ENCODE measurements at places on chromosomes 2 and 18.

- no peak for DNase-seq
Observed at GRCh38 chr18:8752329-8752728, 47.0 kb downstream of the MTCL1 start.

GRCh38 chr2:126945118-126945517, 46.4 kb downstream of the TEX51 start:
- DNase-seq, result no peak

- DNase-seq, result no peak
Observed at GRCh38 chr2:34547340-34547739, 948.2 kb upstream of the FAM98A start.

DNA sequence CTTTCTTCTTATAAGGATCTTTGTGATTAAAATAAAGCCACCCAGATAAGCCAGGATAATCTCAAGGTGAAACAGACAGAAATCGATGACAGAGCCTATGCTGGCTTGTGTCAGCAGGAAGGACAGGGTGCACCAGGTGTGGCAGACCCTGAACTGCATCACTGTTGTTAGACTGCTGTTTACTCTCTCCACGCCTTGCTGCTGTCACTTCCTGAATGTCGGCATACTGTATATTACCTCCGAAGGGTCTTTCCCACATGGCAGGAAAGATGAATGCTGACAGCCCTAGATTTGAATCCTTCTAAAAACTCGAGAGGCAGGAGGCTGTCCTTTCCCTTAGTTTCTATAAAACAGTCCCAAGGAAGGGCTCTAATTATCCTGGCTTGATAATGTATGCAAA, 18.9 kb upstream of the TMEM163 start:
- DNase-seq, result no peak

DNA sequence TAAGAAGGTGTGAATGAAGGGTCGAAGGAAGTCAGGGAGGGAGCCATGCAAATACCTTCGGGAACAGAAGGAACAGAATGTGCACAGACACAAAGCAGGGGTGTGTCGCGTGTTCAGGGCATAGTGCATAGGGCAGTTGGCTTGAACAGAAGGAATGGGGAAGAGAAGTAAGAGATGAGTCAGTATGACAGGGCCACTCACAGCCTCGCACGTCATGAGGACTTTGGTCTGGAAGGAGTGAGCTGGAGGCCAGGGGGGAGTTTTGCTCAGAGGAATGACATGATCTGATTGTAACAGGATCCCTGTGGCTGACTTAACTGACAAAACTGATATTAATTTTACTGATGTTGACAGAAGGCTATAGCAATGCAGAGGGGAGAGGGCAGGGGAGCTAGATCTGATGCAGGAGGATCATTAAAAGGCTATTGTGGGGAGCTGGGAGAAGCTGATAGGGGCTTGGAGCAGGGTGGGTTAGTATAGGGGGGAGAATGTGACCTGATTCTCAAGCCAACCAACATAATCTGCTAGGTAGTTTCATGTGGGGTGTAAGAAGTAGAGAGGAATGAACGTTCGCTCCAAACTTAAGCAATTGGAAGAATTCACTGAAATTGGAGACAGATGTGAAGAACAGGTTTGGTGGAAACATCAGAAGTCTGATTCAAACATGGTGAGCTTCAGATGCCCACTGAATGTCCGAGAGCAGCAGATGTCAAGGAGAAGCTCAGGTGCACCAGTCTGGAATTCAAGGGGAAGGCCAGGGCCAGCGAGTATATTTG, 60.4 kb upstream of the COPS8 start:
- no peak for DNase-seq

DNA sequence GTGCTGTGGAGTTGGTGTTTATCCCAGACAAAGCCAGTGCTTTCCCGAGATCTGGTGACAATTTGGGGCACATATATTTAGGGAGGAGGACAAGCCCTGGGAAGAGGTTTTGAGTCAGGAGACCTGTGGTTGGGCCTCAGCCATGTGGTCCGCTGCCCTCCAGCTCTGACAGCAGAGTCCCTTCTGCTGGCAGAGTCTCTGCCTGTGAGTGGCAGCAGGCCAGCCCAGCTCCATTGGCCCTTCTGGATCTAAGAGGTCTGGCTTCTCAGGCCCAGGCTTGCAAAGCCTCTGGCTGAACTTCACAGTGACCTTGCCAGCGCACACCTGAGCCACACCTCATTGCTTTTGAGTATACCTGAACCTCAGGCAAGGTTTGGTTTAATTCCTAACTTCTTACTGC, 115.3 kb downstream of the BCL2L11 start:
- no peak for DNase-seq

GRCh38 chr2:31402388-31402787, 12.2 kb downstream of the XDH start:
- DNase-seq, result no peak

DNA sequence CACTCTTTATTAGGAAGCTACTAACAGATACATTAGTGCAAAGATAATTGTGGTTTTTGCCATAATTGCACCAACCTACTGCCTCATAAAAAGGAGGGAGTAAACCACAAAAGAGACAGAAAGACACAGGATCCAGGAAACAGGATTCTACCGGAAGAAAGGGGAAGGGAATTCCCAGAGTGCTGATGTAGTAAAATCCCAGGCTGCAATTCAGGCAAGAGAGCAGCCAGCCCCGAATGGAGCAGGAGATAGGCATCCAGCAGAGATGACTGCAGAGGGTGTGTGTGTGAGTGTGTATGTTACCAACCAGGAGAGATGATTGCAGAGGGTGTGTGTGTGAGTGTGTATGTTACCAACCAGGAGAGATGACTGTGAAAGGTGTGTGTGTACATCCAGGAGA, 84.4 kb downstream of the KCNS3 start:
- DNase-seq, result no peak

DNA sequence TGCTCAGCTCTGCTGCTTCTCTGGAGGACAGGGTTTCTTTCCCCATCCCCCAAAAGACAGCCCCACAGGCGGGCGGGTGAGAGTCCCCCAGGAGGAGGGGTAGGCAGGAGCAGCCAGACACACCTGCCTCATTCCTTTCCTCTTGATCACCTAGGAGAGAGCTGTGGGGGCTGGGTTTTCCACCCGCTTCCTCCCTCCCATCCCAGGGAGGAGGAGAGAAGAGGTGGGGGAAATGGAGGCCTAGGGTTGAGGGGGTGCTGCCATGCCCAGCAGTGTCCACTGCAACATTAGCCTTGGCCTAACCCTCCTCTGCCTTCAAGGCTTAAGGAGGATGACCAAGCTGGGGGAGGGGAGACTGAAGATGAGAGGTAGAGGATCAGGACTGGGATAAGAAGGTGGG, 14.7 kb downstream of the WNT10A start:
- no peak for DNase-seq

DNA sequence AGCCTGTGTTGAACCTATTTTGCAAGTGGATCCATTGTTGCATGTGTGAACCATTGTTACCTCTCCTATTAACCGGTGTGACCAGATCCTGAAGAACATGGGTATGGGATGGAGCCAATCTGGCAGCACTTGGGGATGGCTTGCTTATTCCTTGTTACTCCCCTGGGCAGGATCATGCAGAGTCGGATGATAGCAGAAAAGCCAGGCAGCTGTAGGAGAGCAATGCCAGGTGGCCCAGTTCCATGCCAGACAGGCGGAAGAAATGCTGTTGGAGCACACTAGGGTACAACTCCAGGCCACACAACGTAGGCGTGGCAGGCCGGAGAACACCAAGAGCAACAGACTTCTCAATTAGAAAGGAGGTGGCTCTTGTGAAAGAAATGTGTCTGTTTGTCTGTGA, 16.3 kb upstream of the MYO1B start:
- no peak for DNase-seq

DNA sequence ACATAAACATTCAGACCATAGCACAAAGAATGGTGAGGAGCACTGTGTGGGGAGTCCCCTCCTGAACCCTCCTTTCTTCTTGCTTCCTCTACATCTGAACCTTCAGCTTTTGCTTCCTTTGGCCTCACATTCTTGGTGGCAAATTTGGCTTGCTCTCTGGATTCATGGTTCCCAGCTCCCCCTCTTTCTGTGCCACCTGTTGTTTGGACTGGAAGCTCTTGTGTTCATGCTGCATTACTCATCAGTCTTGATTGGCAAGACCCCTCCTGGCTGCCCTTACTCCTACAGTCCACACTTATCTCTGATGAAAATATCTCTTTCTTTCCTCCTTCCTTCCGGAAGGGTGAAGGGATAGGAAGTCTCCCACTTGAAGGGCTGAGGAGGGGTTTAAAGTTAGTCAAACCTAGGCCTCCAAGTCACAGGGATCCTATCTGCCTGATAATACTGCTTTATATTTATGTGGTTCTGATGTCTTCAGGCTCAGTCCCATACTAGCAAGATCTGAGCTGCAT, 70.0 kb downstream of the MYO3B start:
- no peak for DNase-seq

DNA sequence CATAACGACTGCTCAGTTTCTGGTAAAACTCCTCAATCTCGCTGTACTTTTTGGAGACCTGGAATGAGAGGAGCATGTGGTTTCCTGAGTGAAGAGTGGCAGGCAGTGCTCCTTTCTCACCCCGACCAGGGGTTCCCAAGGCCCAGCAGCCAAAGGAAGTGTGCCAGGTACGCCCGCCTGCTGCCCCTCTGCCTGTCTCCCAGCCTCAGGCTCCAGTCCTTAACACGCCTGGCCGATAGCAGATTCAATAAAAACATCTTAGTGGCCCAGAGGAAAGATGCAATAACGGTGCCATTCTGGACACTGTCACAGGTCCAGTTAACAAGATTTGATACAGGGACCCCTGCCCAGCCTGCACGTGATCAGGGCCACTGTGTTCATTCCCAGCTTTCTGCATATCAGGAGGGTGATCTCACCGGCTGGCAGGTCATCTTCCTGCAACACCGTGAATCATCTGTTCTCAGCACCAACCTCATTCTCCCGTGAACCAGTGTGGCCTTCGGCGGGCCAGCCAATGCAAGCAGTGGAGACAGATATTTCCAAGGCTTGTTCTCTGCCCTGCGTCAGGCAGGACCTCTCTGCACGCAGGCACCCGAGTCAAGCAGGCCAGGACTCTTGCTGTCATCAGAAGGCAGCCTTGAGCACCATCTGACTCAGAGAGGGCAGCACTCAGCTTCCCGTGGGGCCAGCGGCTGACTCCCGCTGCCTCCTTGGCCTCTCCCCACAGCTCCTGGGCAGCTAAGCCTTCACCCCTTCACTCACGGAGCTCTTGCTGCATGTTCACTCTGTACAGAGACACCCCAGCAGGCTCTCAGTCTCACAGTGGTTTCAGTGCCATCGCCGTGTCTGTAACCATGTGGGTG, 9.5 kb downstream of the HS1BP3 start:
- DNase-seq, result no peak

DNA sequence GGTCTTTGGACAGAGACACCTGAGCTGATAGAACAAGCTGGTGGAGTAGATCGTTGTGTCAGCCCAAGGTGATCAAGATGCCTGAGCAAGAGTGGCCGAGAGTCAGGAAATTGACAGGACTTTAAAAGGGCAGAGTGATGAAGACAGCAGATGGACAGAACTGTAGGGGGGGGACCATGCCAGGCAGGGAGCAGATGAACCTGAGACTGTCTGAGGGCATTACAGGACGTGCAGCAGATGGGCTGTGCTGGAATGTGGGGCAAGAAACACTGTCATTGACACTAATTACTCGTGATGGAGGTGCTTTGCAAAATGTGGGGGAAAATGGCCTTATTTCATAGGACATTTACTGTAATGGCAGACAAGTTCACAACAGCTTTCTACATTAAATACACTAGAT, 225.0 kb downstream of the THSD7B start:
- DNase-seq, result no peak

DNA sequence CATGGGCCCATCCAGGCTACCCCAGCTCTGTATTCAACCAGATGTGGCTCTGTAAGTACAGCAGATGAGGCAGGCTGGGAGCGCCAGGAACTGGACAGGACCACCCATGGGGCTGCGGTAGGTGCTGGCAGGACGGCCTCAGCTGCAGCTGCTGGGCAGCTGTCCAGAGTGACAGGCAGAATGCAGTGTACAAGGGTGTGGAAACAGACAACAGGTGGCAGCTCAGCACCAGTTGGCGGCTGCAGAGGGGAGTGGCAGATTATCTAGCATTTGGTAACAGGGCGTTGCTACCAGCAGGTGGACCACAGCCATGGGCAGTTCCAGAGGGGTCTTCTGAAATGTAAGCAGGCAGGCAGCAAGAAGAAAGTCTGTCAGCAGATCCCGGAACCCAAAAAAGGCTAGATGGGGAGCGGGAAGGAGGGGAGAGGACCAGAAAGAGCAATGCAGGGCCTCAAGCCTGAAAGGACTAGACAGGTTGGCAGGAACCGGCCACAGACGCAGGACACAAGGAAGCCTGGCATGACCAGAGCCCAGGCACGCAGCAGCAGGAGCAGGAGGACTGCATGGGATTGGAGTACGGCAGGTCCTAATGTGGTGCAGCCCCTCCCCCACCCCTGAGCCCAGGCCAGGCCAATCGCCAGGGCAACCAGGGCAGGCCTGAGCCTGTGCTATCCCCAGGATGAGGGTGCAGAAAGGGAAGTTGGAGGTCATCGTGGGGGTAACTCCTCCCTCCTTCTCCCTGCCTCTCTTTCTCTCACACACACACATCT, 24.7 kb downstream of the PKDCC start:
- no peak for DNase-seq

GRCh38 chr2:96927405-96928171, 57.7 kb upstream of the SEMA4C start:
- DNase-seq, result no peak

DNA sequence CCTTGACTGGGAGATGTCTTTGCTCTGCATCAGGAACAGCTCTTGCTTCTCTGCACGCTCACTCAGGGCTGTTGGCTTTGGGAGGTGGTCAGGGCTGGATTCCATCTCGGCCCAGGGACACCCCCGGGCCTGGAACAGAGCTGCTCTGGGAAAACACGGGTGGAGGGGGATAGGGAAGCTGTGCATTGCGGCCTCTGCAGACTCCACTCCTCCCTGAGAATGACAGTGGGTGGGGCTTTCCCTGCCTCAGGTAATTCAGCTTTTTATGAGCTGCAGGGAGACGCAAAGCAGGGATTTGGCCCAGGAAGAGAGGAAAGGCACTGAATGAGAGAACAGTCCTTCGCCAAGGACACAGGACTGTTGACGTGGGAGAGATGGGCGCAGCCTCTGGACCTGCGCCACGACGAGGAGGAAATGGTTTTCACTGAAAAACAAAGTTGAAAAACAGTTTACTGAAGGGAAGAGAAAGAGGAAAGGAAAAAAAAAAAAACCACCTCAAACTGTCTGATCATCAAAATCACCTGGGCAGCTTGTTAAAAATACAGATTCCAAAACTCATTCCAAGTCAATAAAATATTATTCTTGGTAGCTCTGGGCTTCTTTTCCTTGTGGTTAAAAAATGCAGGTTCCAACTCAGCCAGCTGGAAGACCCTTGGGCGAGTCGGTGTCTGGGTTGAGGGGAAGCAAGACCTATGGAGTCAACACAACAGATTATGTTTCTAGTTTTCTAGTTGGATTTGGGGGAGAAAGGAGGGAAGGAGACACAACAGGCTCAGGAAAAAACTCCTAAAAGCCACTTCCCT, 194.0 kb downstream of the ZFP36L2 start:
- no peak for DNase-seq

GRCh38 chr2:142885543-142885942, 8.1 kb downstream of the KYNU start:
- DNase-seq, result no peak
